NCI-H2081 treated with DMSO at 0.1 percent for 48 hours (cell line): ENCODE measurements at places on chromosomes 3 and 15.
A peak's percentile ranks its signal among the peaks of the same experiment; 100 is the strongest.

GRCh38 chr3:185788292-185788691 lies 36.5 kb downstream of the IGF2BP2 start:
- DNase-seq = no peak

- DNase-seq = no peak
Measured at GRCh38 chr3:41502023-41502422, 302.7 kb downstream of the CTNNB1 start.

- DNase-seq = no peak
Measured at GRCh38 chr3:186070550-186070949, 38.3 kb downstream of the ETV5 start.

GRCh38 chr15:74200412-74200815 lies 2.2 kb downstream of the STRA6 start:
- no peak for DNase-seq

DNA sequence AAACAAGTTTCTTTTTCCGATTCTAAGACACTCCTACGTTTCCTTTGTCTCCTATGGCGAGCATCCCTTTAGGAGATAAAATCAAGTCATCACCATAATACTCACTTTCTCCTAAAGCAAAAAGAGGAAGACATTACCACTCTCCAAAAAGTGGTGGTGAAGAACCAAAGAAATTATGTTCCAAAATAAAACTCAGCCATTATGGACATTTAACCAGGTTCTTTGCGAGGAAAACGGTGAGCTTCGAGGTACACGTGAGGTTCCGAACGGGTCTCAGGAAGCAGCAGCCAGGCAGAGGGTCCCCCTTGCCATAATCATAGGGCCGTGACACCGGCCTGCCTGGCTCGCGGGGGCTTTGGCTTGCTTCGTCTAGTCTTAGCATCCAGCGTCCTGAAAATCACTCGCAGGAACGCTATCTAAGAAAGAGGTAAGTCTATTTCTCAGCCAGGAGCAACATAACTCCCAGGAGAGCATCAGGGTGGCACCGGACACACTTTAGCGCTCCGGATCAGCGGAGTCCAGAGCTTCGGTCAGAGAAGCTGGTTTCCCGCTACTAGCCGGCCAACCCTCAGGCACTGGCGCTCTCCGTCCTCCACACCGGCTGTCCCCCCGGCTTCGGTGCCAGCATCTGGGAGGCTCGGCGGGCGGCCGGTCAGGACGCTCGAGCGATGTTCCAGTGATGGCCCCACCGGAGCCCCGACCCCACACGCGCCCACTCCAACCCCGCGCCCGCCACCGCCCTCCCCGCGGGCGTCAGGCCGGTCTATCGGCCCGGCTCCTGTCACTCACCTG lies 581 bp downstream of the IP6K1 start:
- no peak for DNase-seq

- no peak for DNase-seq
Measured at GRCh38 chr3:100634493-100635272, 25.3 kb downstream of the ADGRG7 start.

DNA sequence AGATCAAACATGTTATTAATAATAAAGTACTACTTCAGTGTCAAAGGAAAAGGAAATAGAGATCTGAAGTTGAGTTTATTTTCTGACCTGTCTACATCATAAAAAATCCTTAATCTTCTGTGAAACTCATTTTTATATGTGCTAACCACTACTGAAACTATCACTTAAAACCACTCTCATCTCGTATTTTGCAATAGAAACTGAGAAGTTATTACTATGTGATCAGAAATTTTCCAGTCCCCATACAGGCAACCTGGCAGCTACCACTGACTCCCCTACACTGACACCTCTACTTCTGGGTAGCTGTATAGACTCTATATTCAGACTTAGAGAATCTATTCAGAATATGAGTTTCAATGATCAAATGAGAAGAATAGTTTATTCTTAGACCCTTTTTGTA lies 8.3 kb downstream of the HDGFL3 start:
- no peak for DNase-seq

GRCh38 chr3:133578548-133579191 lies 5.2 kb downstream of the CDV3 start:
- DNase-seq = no peak

DNA sequence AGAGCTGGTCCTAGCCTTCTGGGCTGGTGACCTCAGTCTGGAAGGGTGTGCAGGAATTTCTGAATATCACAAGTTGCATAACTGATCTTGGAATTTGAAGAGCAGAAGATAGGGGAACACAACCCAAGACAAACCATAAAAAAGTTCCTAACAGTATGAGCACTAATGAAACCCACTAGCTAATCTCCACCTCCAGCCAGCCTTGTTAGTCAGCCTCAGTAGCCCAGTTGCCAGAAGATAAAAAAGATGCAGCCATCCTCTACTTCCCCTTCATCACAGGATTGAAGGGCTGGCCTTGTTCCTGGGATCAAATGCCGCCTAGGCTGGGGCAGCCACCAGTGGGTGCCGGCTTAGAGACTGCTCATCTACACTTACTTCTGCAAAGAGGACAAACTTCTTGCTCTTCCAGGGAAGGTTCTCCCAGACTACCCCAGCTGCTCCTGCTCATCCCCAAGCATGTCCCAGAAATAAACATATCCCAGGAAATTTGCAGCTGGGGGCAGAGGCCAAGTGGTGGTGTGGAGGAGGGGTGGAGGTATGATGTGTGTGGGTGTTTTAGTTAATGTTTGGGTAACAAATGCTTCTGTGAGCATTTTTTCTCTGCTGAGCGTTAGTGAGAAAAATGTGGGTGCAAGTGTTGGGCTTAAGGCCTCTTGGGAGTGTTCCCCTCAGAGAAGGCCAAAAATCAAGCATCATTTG lies 9.2 kb upstream of the ITGA11 start:
- no peak for DNase-seq

- DNase-seq = peak; percentile 61
Measured at GRCh38 chr3:136078421-136079364, 113.2 kb downstream of the PPP2R3A start.

GRCh38 chr3:15512166-15512565 lies 9.3 kb downstream of the COLQ start:
- peak; percentile 78 for DNase-seq

DNA sequence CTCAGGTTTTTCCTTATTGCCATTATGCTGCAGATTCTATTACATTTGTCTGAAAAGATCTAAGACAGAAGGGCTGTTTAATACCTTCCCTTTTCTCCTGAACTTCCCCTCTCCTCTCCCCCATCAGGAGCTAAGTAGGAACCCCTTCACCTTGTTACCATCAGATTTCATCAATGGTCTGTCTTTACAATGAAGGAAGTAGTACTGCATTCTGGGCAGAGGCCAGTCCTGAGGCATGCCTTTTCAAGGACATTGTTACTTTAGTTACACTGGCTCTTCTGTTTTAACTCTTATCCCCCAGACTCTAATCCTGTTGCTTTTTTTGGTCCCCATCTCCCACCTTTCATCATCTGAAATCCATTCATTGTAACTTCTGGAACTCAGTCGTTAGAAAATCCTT lies 8.1 kb downstream of the CTNNB1 start:
- no peak for DNase-seq

GRCh38 chr3:151044706-151045105 lies 40.8 kb upstream of the MED12L start:
- DNase-seq = no peak

DNA sequence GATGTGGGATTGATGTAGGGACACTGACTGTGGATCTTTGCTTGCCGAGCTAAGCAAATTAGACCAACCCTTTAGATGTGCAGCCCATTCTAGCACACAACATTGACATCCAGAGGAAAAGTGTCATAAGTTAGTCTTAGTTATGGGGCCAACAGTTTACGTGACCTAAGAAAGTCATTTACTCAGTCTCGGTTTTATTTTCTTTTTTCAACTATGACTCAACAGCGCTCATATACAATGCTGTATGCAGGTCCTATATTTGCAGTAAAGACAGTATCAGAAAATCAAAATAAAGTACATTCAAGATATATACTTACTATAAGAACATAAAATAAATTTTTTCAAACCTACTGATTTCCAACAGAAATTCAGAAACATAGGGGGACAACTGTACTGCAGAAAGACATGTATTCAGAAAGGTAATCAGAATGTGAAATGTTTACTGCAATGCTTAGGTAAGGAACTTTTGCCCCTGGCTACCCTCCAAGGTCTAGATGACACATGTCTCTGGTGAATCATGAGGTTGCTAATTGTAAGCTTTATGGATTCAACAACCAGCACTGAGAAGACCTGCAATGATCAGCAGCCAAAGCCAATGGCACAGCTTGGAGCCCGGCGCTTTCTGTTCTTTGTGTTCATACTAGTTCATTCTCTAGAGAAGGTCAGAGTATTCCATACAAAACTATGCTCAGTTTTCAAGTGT lies 317.5 kb upstream of the CNTN6 start:
- no peak for DNase-seq

DNA sequence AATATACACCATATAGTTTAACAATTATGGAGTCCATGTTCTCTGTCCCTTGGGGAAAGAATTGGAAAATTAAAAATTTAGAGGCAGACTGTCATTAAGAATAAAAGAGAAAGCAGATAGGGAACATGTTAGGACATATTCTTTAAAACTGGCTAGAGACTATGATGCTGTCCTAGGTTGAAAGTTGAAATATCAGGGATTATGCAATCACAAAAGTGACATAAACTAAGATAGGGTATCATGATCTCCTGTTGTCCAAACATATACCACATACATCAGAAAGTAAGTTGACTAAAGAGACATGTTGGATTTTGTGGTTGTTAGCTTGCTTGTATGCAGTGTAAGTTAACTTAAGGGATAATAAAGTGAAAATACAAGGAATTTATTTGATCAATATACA lies 9.9 kb upstream of the EID1 start:
- DNase-seq = no peak

DNA sequence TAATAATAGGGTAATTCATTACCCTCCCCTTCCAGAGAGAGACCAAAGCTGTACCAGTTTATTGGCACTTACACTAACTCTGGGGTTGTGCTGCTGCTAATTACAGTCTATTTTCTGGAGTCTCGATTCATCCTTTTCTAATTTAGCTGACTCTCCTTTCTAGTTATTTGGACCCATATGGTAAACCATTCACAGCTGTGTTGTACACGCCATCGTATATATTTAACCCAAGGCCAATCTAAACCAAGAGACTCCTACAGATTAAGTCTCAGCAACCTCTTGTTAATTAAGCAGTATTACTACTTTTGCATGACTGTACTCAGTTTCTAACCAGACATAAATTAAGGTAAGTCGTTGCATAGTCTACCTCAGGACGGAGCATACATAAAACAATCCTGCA lies 22.5 kb downstream of the ANXA2 start:
- DNase-seq = peak; percentile 73

DNA sequence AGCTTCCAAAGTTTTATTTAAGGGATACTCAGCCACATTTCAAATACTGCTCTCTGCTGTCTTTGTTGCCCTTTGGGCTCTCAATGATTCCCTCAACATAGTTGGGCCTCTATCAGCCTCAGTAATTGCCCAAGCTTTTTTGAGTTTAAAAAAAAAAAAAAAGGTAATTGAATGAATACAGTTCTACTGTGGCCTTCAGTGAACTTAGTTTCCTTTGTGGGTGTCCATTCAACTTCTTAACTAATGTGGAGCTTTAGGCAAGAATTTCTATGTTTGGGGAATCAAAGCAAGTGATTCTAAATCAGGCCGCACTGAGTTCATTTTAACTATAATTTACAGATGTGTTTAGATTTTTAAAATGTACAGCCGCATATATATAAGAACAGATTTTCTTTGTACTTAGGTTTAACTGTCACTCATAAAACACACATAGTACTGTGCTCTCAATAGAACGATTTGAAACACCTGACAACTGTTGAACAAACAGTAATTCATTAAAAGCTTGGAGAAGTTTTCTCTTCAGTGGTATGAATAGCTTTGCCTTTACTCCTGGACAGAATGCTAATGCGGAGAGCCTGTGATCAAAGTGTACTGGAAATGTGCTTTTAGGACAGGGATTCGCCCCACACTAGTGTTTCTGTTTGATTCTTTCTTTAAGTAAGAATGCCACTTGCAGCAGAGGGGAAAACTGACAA lies 844.9 kb upstream of the SEMA6D start:
- no peak for DNase-seq

- DNase-seq = no peak
Measured at GRCh38 chr3:49769286-49769915, 16.9 kb downstream of the IP6K1 start.

DNA sequence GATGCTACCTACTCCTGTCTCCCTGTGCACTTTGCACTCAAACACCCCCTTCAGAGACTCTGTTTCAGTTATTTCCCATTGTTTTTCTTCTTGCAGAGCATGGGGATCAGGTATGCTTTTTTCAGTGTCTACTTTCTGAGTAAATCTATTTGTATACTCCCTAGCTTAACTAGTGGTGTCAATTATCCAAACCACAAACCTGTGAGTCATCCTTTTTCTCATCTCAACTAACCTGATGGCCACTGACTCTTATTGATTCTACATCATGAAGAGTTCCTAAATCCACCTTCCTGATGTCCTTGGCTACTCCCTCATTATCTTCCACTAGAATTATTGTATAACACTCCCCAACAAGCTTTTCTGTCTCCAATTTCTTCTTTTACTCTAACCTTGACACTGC lies 68.0 kb downstream of the DIPK2A start:
- DNase-seq = no peak

DNA sequence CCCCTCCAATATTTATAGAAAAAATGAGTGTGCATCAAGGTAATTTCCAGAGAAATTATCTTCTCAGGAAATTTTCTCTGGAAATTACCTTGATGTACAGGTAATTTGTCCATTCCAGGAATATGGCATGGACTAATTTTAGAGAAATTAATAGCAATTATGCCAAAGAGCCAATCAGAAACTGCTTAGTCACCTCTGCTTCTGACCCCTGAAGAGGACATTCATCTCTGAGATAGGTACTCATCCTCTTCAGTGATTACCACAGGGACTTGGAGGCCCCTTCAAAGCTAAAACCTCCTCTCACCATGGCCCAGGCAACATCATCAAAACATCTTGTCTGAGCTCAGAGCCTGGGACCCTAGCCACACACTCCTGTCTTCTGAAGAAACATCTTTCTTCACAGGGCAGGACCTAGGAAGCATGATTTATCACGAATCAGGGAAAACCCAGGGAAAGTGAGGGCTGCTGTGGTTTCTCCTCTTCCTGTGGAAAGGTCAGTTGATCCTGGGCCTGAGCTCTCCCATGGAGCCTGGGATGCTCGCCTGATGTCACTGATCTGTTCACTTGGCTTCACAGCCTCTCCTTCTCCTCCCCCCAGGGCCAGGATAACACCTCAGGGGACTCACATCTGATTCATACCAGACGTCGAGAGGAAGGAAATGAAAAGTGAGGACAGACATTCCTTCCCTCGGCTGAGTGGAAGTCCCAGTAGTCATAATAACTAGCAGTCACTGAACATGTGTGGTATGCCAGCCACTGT lies 210.5 kb downstream of the DTWD1 start:
- no peak for DNase-seq
